ENCODE measurements at places on chromosomes 2 and 18.

GRCh38 chr2:26574900-26575560, 66.1 kb downstream of the CIB4 start:
- DNase-seq = no peak

DNA sequence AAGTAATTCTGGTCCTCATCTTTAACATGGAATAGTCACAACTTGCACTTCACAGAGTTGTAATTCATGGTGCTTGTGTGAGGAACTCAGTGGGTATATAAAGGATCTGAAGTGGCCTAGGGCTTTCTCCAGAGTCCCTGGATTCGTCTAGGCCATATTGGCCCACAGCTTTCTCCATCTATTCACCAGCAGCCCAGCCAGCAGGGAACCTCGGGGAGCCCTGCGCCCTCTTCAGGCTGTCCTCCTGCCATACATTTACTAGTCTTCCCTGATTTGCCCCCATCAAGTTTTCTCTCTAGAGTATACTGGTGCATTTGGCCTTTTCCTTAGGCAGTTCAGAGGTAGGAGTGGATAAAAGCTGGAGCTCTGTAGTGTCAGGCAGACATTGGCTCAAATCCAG, 278.3 kb downstream of the MYCN start:
- no peak for DNase-seq

GRCh38 chr2:240239325-240239724, 98.9 kb upstream of the OTOS start:
- no peak for DNase-seq

- no peak for DNase-seq
Observed at GRCh38 chr2:192947352-192947751, 752.6 kb upstream of the TMEFF2 start.

DNA sequence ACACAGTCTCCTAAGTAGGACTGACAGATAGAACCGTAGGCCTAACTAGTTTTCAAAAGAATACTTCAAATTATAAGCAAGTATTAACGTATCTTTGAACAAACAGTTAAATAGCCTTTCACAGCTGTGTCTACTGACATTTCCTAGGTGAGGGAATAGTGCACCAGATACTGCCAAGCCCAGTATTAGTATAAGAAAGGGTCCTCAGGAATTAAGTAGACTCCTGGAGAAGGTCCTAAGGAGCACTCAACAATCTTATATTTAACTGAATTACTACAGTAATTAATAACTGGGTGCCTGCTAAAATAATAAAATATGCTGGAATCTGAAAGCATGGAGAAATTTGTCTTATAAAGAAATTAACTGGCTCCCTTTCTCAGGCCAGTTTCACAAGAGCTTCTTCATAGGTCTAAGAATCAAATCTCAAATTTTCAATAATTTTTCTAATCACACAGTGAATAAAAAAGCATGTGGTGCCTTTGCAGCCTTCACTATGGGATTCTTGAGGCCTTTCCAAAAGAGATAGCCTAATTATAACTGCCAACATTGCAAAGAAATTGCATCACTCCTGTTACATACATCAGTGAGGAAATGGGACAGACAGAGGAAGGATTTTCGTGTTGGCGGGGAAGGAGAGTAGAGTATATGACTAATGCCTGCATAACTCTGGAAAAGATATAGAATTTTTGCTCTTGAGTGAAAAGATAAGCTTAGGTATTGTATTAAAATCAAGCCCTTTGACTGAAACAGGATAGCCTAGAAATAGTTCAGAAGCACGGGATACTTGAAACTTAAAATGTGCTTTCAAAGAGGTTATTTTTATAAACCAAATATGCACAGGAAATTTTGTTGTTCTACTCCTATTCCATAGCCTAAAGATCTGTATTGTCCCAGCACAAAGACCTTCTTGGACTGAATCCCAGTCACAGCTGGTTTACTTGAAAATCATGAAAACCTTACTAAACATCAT, 228.6 kb upstream of the STK17B start:
- DNase-seq = no peak

GRCh38 chr2:217671075-217671474, 331.7 kb downstream of the TNS1 start:
- no peak for DNase-seq

DNA sequence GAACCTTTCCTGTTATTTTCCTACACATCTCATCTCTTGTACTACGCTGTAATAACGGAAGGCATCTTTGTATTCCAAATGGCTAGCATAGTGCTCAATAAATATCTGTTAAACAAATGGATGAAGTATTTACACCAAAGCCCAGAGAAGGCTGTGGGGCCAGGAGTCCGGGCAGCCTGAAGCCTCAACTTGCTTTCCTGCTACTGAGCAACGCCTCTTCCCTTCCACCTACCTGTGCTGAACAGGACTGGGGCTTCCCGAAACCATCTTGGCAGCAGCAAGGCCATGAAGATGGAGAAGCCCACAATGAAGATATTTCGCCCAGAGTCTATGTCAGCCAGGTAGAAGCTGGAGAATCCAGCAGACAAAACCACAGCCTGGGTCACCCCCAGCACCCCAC, 2.5 kb upstream of the NHEJ1 start:
- DNase-seq = no peak

- no peak for DNase-seq
Observed at GRCh38 chr2:167342769-167343168, 454.5 kb downstream of the XIRP2 start.

DNA sequence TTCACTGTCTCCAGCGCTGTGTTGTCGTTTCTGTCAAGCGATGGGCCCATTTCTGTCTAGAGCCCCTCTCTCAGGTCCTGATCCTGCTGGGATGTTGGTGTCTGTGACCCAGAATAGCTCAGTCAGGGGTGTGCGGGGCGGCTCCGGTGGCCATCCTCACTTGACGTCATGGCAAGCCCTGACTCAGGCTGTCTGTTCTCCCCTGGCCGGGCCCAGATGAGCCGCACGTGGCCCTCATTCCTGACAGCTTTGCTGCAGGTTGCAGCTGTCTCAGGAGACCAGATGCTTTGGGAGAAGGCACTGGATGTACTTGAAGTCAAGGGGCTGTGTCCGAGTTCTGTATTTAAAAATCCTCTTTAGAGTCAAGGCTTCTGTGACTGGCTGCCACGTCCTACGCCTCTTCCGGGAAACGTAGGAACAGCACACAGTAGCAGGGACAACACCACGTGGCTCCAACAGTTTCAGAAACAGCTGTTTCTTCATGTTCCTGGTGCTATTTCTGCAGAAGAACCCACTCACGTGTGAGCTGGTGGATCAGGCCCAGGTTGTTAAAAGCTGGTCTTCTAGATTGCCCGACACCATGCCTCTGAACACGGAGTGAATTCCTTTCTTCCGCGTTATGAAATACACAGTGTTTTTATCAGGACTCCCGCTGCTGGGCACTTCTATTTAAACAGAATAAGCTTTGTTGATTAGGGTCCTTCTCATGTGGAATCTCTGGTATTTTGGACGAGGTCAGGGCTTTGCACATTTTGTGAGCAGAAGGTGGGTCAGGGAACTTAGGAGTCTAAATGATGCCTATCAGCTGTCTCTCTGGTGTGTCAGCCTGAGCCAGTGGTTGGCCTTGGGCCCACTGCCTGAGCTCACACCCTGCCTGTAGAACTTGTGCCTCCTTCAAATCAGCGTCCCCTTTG, 28.3 kb upstream of the NTSR2 start:
- DNase-seq = no peak

DNA sequence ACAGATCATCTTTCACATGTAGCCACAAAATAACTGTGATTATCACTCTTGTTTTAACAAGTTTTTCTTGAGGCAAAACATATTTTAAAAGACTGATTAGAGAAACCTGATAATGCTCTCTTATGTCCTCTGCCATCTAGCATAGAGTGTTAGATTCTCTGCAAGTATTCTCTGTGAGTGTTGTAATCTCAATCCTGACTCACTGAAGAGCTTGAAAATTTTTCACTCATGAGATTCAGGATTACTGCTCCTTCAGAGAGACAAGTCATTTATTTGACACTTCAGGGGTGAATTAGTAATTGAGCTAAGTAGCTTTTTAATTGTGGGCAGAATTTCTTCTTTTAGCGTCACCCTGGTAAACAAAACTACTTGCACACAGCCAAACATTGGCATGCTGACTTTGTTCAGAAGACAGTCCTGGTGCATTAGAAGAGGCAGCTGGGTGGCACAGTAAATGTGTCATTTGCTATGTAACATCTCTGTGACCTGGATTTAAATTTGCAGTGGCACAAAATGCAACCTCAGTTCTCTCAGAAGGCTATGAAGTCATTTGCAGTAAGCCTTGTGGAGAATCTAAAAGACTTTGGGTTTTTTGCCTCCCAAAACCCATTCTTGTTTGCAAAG, 172.9 kb downstream of the LRP1B start:
- DNase-seq = no peak

DNA sequence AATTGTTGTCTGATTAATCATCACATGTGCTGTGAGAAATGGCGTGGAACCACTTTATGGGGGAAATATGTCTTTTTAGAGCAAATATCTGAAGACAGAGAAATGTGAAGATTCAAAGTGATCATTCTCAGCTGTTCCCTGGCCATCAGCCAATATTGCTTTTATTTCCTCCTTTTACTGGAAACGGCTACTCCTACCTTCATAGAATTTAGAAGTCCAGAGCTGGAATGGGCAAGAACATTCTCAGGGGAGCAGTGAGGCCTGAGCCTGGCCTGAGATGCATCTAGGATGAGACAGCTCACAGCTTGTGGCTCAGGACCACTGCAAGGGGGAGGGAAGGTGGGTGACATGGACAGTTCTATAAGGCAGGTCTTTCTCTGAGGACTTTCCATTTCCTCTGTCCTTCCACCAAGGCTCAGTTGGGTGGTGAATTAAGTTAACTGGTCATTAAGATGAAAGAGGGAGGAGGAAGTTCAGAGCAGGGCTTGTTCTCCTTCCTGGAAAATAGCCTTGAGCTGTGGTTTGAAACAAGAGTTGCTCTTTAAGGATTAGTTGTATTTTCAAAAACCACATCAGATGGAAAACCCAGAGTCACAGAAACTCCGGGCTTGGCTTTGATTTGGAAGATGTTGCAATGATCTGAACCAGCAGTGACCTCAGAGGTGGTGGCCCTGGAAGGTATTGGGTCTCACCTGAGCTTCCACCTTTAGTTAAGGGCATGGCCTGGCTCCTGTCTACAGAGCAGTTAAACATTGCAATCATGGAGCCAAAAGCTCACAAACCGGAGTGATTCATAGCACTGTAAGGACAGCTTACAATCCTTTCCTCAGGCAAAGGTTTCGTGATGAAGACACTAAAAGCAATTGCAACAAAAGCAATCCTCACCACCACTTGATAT, 144.3 kb downstream of the VAPA start:
- DNase-seq = no peak

Data from activated CD4-positive, alpha-beta T cell treated with anti-CD3 and anti-CD28 coated beads, Interleukin-2, amount 50 U/mL, for 24 hours (primary cell).